ENCODE measurements at places on chromosomes 2 and 18.

GRCh38 chr2:72211777-72212485 is 64.3 kb upstream of the CYP26B1 start:
- no peak for DNase-seq

GRCh38 chr2:146982393-146982846 is 862.4 kb upstream of the ACVR2A start:
- no peak for DNase-seq

DNA sequence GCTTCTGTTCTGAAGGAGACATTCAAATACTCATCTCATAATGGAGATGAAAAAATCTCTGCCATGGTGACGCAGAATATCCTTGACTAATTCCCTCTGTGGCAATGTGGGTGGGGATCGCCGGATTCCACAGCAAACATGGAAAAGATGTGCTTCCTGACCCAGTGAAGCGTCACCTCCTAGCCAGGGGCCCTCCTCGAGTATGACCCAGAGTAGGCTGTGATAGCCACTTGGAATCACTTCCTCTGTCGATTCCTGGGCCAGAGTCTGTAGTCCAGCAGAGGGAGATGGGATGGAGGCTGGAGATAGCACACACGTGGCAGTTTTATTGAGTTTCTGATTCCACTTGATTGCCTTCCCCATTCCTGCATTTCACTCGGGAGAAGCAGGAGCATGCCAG is 36.8 kb downstream of the DRC1 start:
- DNase-seq = no peak

DNA sequence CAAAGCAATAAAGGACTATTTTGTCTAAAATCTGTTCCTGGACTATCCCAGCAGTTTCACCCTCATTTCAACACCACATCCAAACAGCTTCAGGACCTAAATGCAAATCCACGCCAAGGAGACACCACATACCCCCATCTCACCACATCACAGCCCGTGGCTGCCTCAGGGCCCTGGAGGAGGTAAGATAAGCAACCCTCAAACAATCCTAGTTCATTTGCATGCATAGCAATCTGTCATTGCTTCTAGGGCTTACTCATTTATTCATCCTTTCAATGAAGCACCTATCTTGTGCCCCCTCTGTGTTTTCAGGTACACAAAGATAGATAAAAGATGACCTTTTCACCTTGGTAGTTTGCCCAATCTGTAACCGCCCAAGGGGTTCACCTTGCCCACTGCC is 86.5 kb downstream of the VSNL1 start:
- DNase-seq = no peak

- no peak for DNase-seq
Observed at GRCh38 chr18:12288403-12288755, 19.7 kb upstream of the TUBB6 start.

- DNase-seq = no peak
Observed at GRCh38 chr2:120218181-120218580, 5.0 kb downstream of the TMEM185B start.

DNA sequence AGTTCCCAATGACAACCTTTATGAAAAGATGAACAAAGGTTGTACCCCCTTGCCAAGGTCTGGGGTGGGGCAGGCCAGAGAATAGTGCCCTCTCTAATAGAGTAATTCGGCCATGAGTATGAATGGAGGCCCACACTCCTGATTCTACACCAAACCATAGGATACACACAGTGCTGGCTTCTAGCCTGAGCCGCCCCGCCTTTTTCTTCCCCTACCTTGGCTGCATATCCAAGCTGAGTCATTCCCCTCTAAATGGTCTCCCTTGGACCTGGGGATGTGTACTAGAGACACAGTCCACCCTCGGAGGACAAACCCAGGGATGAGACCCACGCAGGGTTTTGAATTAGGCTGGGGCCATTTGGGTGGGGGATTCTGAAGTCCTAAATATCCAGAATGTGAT is 107.2 kb upstream of the CAPN13 start:
- no peak for DNase-seq

GRCh38 chr2:63066265-63066664 is 15.6 kb downstream of the OTX1 start:
- no peak for DNase-seq

DNA sequence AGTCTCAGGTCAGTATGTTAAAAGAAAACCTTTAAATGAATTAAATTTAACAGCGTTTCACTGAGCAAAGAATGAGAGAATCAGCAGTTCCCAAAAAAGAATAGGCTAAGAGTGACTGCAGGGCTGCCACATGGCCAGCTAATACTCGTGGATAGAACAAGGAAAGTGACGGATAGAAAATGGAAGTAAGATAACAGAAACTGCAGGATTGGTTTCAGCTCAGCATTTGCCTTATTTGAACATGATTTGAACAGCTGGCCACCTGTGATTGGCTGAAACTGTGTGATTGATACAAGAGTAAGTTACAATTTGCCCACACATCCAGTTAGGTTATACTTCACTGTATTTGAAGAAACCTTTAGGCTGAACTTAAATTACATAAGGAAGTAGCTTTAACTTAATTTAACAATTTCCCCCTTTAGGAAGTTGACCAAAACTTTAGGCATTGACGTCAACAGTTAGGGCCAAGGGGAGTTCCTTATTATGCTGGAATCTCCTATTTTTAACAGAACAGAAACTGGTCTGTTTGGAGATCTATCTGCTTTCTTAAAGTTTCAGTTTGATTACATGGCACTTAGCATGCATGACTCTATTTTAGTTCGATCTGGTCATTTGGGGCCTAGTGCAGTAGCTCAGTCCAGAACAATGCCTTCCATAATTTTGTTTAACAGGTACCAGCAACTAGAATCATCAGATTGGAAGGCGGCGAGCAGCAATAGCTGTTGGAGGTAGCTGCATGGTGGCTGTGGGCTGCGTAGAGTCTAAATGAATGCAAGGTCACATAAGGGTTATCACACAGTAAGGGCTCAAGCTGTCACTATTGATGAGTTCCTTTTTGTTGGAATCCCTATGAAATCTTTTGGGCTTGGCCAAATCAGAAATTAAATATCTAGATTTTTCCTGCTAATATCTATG is 143.4 kb downstream of the TRIM43 start:
- no peak for DNase-seq

DNA sequence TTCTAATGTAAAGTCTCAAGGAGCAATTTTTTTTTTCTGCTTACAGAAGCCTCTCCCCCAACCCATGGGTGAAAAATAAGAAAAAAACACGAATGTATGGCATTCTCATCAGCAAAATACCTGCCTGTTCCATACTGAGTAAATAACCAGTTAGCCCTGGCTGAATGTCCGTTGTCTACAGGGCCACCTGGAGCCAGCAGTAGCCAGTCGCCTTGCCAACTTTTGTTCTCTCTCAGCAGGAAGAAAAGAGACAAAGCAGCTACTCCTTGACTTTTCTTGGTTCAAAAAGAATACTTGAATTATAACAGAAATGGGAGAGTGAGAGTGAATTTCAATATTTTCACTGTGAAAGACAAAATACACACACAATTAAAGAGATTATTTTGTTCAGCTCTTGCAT is 532.9 kb upstream of the CRIM1 start:
- no peak for DNase-seq

- DNase-seq = no peak
Observed at GRCh38 chr2:96103761-96104486, 12.4 kb downstream of the ADRA2B start.

DNA sequence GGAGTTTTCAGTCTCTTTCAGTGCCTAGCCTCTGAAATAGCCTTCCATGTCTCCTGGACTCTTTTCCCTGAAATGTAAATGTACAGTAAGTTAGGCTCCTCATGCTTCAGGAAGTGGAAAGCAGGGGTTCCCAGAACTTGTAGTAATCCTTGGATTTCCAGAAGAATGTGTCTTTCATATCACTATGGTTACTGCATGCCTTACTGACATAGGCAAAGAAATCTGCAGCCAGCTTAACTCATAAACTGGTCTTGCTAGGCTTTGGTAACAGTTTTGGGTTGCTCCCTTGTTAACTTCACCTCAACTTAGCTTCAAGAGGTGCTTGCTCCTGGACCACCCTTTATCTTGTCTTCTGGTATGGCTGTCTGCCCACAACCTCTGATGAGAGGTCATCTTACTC is 686.8 kb upstream of the DDX18 start:
- DNase-seq = no peak

- DNase-seq = no peak
Observed at GRCh38 chr18:76131738-76132137, 363.3 kb downstream of the ZNF516 start.

DNA sequence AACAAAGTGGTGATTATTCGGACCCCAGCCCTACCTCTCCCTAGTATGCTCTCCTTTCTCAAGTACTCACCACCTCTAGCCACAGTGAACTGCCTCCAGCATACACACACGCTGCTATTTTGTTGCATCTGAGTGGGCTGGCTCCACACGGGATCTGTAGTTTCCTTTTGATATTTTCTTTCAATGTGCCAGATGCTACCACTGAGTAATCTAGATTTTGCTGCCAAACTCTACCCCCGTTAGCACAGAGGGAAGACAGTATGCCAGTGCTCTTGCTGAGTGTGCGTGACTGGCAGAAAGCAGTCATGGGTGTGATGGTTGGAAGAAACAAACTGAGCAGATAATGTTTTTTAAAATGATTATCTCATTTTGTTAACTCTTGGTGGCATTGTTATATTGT is 11.6 kb downstream of the CFLAR start:
- peak; percentile 60 for DNase-seq

GRCh38 chr18:55421615-55422419 is 166.2 kb downstream of the TCF4 start:
- no peak for DNase-seq

DNA sequence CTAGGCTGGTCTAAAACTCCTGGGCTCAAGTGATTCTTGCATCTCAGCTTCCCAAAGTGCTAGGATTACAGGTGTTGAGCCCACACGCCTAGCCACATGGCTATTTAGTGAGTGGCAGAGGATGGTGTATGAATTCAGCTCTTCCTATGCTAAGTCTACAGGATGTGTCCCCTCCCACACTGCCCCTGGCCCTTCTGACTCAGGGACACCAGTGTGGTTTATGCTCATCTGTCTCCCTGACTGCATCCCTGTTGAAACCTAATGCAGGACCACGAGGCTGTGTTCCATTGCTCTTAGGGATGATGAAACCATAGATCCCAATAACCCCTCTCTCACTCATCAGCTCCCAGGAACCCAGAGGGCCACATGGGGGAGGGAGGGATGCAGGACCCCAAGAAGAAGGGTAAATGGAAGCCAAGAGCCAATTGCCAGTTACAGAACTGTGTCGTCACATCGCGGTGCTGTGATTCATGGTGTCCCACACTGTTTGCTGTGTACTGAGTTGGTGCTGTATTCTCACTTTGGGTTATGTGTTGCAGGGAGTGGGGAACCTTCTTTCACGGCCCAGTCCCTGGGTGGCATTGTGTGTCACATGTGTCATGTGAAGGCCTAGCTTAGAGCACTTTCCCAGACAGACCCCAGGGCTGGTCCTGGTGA is 102.9 kb upstream of the HAAO start:
- no peak for DNase-seq

GRCh38 chr18:35580701-35581539 is 620 bp upstream of the GALNT1 start:
- peak; percentile 61 for DNase-seq

DNA sequence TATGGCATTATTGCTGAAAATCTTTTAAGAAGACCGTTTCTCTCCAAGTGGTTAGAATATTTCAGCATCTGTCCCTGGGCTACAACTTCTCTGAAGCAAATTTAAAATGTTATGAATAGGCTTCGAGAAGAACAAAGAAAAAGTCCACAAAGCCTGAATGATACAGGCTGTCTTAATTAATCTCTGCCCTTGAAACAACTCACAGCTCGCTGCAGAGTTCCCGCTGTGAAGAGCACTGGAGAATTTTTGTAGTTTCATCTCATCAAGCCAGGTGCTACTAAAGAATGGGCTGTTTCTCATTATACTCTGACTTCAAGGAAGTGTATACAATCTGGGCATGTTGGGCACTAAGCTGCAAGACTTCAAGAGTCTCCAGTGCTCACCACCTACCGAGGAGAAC is 67.6 kb downstream of the LAMA1 start:
- no peak for DNase-seq

- no peak for DNase-seq
Observed at GRCh38 chr2:142220239-142220638, 89.4 kb upstream of the LRP1B start.

DNA sequence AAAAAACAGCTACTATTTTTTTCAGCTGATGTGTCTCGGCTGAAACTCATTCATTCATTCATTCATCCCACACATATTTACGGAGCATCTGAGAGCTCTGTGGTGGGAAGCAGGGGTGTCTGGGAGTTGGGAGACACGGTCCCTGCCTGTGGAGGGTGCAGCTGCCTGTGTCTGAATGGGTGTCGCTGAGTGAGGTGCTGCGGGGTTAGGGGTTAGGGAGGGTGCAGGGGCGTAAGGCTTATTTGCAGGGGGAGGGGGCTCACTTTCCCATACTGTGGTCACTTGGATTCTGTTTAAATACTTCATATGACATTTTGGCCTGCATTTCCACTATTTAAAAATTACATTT is 89.4 kb upstream of the ASB18 start:
- DNase-seq = no peak

- DNase-seq = no peak
Observed at GRCh38 chr2:120066800-120067547, 54.1 kb downstream of the EPB41L5 start.

- DNase-seq = no peak
Observed at GRCh38 chr2:239261356-239261755, 139.5 kb downstream of the HDAC4 start.

- peak; percentile 85 for DNase-seq
Observed at GRCh38 chr2:64606479-64607363, 47.0 kb downstream of the SERTAD2 start.

GRCh38 chr2:54535599-54536195 is 79.6 kb downstream of the SPTBN1 start:
- no peak for DNase-seq

DNA sequence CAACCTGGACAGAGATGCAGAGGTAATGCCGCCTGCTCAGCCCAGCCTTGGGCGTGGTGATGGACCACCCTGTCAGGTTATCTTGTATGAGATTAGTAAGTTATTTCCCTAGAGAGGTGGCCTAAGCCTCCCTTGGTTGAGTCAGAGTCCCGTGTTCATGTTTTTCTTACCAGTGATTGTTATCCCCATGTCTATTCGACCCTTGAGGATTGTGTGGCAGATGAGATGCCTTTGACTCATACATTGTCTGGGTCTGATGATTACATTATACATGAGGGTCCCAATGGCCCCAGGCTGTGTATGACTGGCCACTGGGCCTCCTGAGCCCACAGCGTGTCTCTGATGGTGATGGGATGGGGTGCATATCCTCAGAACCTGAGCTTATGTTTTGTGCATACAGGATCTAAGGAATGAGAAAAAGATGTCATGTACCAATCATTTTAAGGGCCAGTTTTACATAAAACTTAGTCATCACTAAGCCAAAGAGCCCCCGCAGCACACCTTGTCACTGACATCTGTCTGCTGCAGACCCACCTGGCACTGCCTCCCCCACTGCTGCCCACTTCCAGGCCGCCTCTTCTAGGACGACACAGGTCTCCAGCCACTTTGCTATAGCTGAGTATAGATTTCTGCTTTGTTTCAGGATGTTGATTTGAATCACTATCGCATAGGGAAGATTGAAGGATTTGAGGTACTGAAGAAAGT is 7.7 kb downstream of the PPP1R7 start:
- DNase-seq = no peak

- DNase-seq = no peak
Observed at GRCh38 chr2:133369901-133370658, 198.2 kb downstream of the NCKAP5 start.
